ENCODE measurements at places on chromosomes 13 and 19.

DNA sequence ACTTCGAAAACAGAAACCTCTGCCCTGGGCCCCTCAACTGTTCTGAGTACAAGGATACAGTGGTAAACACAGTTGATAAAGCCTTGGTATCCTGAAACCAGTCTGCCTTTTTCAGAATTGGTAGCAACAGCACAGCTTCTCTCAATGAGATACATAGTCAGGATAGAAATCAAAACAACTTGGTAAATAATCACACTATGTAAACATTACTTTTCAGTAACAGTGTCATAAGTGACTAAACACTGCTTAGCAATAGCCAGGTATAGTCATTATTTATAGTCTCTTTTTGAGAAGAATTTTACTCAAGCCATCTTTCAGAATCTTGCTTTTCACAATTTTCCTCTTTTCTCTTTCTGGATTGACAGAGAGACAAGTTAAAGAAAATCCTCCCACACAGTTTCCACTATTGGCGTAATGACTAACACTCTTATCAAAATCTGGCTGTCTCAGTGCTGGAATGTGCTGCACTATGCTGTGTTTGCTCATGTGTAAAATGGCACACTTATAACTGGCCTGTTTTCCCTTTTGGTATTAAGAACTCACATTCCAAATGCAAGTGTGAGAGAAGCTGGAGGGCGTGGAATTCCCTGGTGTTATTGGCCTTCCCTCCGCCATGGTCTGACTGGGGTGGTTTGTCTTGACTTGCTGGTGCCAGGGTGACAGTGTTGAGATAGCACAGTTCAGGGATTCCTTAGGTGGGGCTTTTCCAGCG is 368.8 kb downstream of the TDRD3 start:
- no peak for DNase-seq

GRCh38 chr19:35666251-35666913 is at the start of gene UPK1A:
Gene UPK1A, plus strand, starts transcription at chr19:35666517. Its CDS starts 296 bp downstream, at chr19:35666813.
- DNase-seq, result no peak

GRCh38 chr19:1474011-1474764 is 4.8 kb downstream of the C19orf25 start:
- DNase-seq, result no peak

DNA sequence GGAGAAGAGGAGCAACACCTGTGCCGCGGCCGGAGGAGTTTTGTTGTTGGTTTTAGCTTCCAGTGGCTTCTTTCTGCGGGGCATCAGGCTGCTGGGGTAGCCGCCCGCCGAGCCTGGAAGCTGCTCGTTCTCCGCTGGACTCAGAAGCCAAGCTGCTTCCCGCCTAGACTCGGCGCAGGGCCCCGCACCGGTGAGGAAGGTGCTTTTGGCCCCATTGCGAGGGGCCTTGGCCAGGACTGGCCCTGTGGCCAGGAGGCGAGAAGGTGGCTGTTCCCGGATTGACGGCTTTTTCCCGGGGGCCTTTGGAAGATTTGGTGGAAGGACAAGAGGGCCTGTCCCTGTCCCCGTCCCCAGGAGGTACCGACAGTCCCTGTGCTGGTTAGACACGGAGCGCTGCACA is 28.8 kb downstream of the CERS1 start:
- no peak for DNase-seq

DNA sequence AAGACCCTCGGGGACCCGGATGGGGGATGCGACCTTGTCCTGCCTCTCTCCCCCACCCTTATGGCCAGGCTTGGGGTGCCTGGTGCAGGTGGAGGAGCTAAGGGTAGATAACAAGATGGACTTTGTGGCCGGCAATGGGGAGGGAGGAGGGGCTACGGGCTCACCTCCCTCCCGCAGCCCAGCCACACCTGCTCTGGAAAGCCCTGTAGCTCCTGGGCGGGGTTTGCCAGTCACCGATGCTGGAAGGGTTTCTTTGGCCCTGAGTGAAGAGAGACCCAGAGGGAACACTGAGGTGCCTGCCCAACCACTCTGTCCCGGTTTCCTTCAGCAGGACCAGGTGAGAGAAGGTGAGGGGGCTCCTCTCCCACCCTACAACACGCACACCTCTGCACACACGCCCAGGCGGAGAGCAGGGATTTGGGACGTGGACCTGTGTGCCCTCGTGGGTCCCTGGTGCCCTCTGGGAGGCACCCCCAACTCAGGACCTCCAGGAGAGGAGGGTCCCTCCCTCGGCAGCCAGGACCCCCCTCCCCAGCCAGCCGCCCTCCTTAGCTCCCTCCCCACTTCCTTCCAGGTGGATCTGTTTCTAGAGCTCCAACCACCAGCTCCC is at the start of gene FUT2:
TSS of gene FUT2 (plus strand) at position 229 of the 610 bp plus-strand sequence. CDS start 6,986 bp downstream, outside the sequence.
- no peak for DNase-seq
